ENCODE measurements at places on chromosomes 12 and 14.

- DNase-seq = no peak
Measured at GRCh38 chr14:101600891-101601605, 39.8 kb downstream of the DIO3 start.

DNA sequence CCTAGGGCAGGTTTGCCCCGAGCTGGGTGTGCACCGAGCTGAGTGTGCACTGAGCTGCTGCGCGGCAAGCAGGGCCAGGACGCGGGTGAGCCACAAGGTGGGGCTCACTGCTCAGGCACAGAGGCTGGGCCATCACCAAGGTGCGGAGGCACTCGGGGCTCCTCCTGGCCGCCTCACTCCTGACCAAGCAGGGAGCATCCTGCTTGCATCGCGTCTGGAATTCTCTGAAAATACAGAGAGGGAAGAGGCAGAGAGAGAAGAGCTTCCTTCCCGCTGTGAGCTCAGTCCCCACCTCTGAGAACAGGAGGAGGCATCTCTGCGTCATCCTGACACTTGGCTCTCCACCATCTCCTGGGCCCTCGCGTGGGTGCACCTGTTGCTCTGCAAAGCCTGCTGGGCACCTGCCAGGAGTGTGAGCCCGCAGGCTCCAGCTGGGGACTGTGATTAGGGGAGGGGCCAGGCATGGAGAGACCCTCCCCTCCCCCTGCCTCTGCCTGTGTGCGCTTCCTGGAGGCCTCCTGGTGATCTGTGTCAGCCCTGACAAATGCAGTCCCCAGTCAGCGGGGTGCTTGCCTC, 116.3 kb downstream of the GLT1D1 start:
- DNase-seq = no peak

DNA sequence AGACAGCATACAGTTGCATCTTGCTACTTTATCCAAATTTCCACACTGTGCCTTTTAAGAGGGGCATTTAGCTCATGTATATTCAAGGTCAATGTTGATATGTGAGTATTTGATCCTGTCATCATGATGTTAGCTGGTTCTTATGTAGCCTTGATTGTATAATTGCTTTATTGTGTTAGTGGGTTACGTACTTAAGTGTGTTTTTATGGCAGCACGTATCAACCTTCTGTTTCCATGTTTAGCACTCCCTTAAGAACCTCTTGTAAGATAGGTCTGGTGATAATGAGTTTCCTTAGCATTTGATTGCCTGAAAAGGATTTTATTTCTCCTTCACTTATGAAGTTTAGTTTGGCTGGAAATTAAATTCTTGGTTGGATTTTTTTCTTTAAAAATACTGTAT, 445.2 kb downstream of the NAV3 start:
- DNase-seq = no peak

GRCh38 chr12:51994539-51994820, 12.3 kb upstream of the TAMALIN start:
- DNase-seq = no peak

GRCh38 chr14:76698631-76699030, 62.6 kb upstream of the VASH1 start:
- no peak for DNase-seq

DNA sequence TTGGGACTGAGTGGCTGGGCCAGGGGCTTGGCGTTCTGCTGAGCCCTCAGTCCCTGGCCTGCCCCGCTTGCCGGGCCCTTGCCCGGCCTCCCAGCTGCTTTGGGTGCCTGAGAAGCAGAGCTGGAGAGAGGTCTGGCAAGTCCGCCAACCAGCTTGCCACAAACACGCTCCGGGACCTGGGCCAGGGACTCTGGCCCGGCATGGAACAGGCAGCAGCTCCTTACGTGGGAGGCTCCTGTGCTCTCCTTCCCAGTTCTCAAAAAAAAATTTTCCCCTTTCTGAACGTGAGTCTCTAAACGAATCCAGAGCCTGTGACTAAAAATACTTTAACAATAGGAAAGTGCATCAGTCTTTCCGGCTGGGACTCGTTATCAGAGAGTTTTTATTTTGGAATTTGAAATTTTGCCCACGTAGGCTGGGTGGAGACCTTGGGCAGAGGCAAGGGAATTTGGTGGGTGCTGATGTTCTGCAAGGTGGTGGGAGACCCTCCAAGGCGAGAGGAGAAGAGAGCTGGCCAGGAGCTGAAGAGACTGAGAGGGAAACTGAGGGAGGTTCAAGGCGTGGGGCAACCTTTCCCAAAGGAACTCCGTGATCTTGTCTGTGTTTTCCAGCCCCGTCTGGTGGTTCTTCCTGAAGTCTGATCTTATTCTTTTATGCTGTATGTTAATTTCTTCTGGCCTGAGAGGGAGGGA, 6.8 kb upstream of the NR4A1 start:
- no peak for DNase-seq

DNA sequence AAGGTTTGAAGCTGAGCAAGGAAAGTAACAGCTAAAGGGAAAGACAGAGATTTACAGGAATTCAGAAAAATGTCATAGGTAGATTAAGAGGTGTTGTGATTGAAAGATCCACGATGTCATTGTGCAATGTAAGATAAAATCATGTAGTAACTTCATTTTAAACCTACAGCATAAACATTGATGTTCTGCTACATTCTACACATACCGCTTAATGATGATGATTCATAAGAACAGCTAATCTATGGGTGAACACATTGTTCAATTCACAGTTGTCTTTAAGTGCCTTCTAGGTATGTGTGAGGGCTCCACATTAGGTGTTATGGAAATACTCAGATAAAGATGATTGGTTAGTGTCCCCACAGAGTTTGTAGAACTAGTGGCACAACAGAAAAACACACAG, 170.9 kb downstream of the GRIP1 start:
- DNase-seq = no peak

GRCh38 chr14:76844223-76844622, 18.0 kb downstream of the LRRC74A start:
- DNase-seq = no peak

DNA sequence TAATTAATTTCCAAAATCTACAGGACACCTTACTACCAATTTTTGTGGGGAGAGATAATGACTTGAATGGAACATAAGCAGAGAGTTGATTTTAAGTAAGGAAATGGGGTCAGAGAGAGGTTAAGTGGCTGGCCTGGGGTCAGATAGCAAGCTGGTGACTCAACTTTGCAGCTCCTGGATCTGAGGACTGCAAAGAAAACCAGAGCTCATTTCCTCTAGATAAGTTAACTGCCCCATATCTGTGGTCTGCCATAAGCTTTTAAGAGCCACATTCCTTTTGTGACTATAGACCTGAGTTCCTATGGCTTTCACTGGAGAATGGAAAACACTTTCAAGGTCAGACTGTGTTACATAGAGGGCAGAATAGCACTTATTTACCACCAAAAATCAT, 201.2 kb upstream of the PRICKLE1 start:
- DNase-seq = no peak

DNA sequence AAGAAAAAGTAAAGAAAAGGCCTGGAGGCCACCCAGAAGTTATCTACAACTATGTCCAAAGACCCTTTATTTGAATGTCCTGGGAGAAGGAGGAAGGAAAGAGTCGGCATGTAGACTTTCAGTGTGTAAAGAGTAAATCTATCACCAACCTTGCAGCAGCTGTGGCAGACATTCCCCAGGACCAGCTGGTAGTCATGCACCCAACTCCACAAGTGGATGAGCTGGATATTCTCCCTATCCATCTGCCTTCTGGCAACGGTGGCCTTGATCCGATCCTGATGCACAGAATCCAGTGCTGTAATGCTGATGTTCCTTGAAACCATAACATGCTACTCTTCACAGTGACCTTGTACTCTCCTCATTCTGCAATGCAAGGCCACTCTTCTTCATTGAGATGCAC, 27.3 kb downstream of the KRT76 start:
- no peak for DNase-seq

DNA sequence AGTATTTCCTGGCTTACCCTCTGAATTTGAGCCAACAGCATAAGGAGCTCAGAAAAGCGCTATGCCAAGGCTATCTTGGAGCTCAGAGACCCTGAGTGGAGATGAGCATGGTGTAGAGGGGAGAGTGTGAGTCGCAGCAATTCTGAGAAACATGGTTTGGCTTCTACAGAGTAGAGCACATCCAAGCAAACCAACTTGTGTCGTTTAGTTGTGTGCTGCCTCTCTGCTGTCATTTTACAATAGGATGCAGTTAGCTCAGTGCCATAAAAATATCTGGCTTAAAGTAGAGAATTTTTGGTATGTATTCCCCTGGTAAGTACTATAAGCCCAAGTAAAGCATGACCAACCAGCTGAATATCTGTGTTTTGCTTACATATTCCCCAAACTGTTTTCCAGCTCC, 249.2 kb downstream of the TRHDE start:
- DNase-seq = no peak

- no peak for DNase-seq
Measured at GRCh38 chr12:25056011-25056410, 107.1 kb upstream of the BCAT1 start.

DNA sequence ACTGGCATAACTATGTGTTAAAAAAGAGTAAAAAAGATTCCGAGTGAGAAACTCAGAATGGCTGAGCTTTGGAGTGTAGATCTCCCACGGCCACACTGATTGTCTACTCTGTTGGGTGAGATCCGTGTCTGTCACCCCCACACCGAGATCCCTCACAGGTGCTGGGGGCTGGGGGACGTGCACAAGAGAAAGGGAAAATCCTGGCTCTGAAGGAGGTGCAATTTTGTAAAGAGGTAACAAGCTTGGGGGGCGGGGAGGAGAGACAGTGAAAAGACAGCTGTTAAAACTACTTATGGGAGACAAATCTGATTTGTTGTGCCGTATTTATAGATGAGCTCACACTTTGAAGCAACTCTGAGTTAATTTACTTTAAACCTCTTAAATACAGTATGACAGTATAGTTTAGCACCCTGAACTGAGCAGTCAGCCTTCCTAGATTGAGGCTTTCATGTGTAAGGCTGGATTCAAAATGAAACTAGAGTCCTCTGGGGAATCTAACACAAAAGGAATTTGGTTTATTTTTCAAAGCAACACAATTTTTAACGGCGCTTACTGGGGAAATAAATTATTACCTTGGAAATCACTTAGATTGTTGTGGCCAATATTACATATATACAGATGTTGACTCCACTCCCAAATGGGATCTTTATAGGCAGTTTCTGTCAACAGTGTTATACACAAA, 167.4 kb upstream of the RGS6 start:
- no peak for DNase-seq

- no peak for DNase-seq
Measured at GRCh38 chr14:87896393-87897380, 96.3 kb downstream of the GALC start.

DNA sequence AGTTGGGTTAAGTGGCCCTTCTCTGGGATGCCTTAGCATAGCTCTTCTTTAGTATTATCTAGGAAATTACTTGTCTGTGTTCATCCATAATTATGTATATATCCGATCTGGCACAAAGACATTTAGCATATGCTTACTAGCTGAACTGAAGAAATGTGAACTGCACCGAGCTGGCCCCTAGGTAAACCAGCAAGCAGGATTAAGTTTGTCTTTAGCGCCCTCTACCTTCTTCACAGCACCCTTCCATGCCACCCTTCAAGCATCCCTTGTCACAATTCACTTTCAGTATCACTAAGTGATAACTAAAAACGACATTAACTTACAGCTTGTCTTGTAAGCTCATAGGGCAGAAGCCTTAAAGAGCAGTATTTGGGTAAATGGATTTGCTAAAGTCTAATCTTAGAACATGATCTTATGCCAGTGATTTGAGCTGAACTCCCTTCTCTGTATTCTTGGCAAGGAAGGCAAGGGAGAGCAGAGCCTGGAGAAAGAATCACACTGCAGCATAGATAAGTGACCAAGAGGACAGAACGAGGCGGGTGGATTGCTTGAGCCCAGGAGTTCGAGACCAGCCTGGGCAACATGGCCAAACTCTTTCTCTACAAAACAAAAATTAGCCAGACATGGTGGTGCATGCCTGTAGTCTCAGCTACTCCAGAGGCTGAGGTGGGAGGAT, 2.6 kb upstream of the HAL start:
- DNase-seq = peak; percentile 74

GRCh38 chr12:42935756-42936155, 346.2 kb upstream of the PRICKLE1 start:
- no peak for DNase-seq

DNA sequence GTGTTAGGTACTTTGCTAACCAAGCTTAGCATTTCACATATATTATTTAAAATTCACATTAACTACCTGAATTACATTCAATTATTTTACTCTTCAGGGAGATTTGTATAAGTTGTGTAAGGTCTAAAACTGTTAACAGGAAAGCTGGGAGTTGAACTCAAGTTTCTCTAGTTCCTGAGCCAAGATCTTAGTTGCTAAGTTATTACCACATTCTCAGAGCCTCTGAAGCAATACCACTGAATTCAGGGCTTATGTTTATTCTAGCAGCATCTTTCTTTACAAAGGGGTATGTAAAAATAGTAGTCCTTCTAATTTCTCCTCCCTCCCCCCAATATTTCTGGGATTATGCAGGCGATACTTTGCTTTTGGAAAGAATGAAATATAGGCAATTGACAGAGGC, 786.8 kb downstream of the DIO2 start:
- no peak for DNase-seq

DNA sequence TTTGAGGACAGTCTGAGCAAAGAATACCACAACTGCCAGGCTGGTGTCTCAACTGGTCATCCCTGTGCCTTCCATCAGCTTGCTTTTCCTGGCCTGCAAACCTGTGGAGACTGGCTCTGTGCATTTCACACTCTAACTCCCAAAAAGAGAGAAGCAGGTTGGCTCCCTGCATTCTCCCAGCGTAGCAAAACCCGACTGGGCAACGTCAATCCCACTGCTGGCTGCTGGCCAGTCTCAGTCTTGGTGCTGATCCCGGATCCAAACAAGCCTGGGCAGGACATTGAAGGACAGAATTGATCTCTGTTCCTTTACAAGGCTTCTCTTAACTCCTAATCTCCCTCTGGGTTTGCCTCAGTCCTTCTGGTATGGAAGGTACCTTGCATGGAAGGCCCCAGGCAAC, 65.4 kb downstream of the FZD10 start:
- no peak for DNase-seq

- no peak for DNase-seq
Measured at GRCh38 chr12:82412246-82412645, 53.9 kb downstream of the METTL25 start.

- DNase-seq = no peak
Measured at GRCh38 chr12:54036620-54037359, 3.9 kb downstream of the HOXC5 start.

DNA sequence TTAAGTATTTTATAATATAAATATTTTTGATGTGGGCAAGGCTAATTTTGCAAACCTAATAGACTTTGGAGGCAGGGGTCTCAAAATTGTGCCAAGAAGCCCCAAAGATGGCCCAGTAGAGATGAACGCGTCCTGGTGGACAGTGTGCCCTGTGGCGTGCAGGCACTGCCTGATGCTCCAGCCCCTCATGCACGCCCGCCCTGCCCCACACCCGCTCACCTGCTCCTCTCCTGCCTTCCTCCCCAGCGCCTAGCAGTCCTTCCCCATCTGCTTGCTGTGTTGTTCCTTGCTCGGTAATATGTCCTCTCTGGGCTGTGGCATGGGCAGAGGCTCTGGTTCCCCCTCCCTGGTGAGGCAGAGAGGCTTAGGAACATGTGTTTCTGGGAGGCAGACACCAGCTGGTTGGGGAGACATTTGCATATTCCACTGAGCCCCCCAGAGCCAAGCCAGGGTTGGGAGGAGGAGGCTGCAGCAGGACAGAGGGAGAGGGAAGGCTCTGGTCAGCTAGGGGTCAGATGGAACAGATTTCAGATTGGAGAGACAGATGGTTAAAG, 46.8 kb upstream of the GPATCH2L start:
- DNase-seq = no peak

All from SIG-M5 (cell line).